Pancreas (tissue), 10 donors: ENCODE measurements at places on chromosomes 1 and 21. TPM values are rescaled to one million over a fixed set of nuclear protein-coding genes. Genes with fewer than 3 reads are reported as not detected.

The OR2L3 gene
- total RNA-seq = not detected

The DDOST gene
- 139 TPM for total RNA-seq

The UBASH3A gene
- total RNA-seq = 0.26 TPM

The CACHD1 gene
- total RNA-seq = 5.6 TPM

The SELE gene
- total RNA-seq = 3.1 TPM

The PDPN gene
- total RNA-seq = 0.83 TPM

The OR2W3 gene
- not detected for total RNA-seq

The SLC30A2 gene
- 61.1 TPM for total RNA-seq

The PDC gene
- total RNA-seq = not detected

The TMEM125 gene
- total RNA-seq = 34.2 TPM

The BTBD19 gene
- total RNA-seq = 2.1 TPM

The SFN gene
- 0.28 TPM for total RNA-seq

The GSTM1 gene
- 26.9 TPM for total RNA-seq

The TSSK3 gene
- total RNA-seq = 1.2 TPM

The SELL gene
- 1.6 TPM for total RNA-seq

The SETD4 gene
- 8.7 TPM for total RNA-seq

The KIF17 gene
- total RNA-seq = 0.66 TPM

The ROR1 gene
- 18.5 TPM for total RNA-seq

The IRF6 gene
- 36.8 TPM for total RNA-seq

The GADD45A gene
- total RNA-seq = 16.9 TPM

The PLA2G2D gene
- total RNA-seq = not detected

The ZSWIM5 gene
- 2.7 TPM for total RNA-seq

The PDE9A gene
- 4.1 TPM for total RNA-seq

The CGN gene
- 40.0 TPM for total RNA-seq

The TTC39A gene
- 13.0 TPM for total RNA-seq

The MYOM3 gene
- 1.7 TPM for total RNA-seq

The KLF17 gene
- not detected for total RNA-seq

The BSND gene
- not detected for total RNA-seq

The MCOLN2 gene
- total RNA-seq = 1.7 TPM

The MPL gene
- total RNA-seq = 0.12 TPM

The CELA3B gene
- 21,242 TPM for total RNA-seq

The NUAK2 gene
- total RNA-seq = 14.4 TPM
